Thymus (tissue), 14 donors: ENCODE measurements at places on chromosomes 6 and 20.

GRCh38 chr6:24922170-24922569, 13.6 kb downstream of the RIPOR2 start:
- no peak for DNase-seq

GRCh38 chr6:14903176-14904038, 342.5 kb upstream of the JARID2 start:
- no peak for DNase-seq

- no peak for DNase-seq
Measured at GRCh38 chr6:139336488-139336887, 38.0 kb downstream of the CITED2 start.

DNA sequence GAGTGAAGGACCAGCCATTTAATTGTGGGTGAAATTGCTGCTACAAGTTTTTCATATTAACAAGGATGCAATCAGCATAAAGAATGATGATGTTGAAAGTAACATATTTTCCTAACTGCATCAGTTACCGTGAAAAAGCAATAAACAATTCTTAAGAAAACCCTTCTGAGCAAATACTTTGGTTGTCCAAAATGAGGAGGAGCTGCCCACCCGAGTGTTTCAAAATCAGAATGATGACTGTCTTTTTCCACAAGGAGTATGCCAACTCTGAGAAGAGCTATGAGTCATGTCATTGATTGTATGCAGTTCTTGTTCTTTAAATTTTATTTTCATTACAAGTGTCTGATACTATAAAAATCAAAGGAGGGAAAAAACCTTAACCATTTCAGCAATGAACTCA, 470.5 kb downstream of the COL12A1 start:
- no peak for DNase-seq

GRCh38 chr6:43810965-43811732, 41.1 kb downstream of the VEGFA start:
- no peak for DNase-seq

GRCh38 chr20:37265152-37265551, 3.5 kb upstream of the GHRH start:
- DNase-seq: no peak

- no peak for DNase-seq
Measured at GRCh38 chr6:63493557-63493956, 78.7 kb upstream of the LOC128125822 start.

DNA sequence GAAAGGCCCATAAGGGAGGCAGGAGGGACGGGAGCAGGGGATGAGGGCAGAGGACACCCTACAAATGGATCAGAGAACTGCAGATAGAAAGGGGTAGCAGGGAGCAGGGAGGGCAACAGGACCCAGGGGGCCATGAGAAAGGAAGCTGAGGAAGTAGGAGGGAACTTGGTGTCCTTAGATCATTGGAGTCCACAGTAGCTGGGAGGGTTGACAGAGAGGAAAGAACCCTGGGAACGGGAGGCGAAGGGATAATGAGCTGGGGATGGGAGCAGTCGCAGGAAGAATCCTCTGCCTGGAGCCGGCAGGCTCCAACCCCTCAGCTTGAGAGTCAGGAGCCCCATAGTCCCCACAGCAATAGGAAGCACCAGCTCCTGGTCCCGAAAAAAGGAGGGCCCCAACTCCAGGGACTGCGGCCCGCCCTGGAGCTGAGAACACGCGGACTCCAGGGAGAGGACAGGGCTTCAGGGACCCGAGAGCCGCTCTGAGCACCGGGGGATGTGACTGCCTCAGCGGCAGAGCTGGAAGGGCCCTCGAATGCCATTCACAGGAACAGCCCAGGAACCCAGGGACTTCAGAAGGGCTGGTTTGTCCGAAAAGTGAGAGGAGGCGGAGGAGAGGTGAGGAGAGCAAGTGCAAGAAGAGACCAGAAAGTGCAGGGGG, 32.7 kb downstream of the HLA-A start:
- DNase-seq: no peak

DNA sequence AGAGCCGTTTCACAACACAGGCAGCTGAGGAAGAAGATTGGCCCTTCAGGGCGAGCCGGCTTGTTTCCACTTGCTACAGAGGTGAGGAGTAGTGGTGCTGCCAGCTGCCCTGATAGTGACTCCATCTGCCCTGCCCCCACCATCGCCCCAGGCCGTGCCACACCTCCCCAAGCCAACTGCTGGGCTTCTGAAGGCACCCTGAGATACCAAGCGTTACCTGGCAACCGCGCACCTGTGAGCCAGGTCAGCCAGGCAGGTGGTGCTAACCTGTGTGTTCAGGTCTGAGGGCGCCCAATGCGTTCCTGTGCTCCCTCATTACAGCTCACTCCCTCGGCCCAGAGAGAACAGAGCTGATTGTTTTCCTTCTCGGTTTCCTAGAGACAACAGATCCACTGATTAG, 299.1 kb upstream of the ID4 start:
- DNase-seq: no peak

DNA sequence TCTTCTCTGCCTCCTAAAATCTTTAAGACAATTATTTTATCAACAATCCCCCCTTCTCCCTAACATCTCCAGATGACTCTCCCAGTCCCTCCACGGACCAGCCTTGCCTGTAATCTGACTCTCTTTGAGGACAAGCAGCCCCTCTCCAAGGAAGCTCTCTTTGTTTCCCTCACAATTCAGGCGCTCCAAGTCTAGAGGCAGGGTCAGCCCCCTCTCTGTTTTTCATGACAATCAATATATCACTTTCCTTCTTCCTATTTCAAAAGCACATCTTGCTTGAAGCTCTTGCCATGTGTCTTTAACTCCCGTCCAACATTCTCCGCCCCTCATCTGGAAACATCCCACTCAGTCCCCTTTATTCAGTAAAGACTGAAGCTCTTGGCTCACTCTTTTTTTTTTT, 393.4 kb upstream of the SULF2 start:
- no peak for DNase-seq

GRCh38 chr6:25750906-25751305, 3.6 kb upstream of the SLC17A4 start:
- no peak for DNase-seq

GRCh38 chr20:39248171-39248861, 286.2 kb downstream of the DHX35 start:
- no peak for DNase-seq

GRCh38 chr6:14863902-14864850, 381.7 kb upstream of the JARID2 start:
- no peak for DNase-seq

GRCh38 chr6:170229851-170230519, 60.9 kb downstream of the DLL1 start:
- no peak for DNase-seq

GRCh38 chr20:47533518-47534062, 31.9 kb downstream of the NCOA3 start:
- DNase-seq: no peak

DNA sequence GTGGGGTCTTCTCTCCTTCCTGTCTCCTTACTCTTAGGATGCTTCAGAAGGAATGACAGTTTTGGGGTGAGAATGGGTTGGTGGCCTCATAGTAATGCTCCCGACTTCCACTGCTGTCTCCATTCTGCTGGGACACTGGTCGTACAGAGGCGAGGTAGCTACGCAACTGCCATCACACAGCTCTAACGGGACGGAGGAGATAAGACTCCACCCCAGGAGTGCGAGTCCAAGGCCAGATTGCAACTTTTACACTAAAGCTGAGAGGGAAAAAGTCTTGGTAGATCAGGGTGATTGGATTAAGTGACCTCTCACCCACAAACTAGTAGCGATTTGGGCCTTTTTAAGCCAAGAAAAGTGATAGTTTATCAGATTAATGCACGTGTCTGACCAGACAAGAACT, 1.8 kb upstream of the PRR18 start:
- no peak for DNase-seq

GRCh38 chr6:79614326-79615305, 16.5 kb upstream of the SH3BGRL2 start:
- no peak for DNase-seq

DNA sequence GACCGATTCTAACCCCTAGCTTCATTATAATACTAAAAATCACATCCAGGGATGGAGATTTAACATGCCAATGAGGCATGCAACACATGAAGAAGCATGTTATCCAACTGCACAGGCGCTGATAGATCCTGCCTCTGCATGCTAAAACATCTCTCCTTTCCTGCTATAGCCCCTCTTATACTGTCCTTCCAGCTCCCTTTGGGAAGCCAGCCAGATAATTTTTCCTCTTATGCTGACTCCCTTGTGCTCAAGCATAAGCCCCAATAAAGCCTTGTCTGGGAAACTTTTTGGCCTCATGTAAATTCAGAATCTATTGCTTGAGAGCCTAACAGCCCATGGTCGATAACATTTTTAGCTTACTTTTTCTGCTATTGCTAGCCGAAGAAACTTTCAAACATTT, 404.3 kb downstream of the EPM2A start:
- DNase-seq: no peak

DNA sequence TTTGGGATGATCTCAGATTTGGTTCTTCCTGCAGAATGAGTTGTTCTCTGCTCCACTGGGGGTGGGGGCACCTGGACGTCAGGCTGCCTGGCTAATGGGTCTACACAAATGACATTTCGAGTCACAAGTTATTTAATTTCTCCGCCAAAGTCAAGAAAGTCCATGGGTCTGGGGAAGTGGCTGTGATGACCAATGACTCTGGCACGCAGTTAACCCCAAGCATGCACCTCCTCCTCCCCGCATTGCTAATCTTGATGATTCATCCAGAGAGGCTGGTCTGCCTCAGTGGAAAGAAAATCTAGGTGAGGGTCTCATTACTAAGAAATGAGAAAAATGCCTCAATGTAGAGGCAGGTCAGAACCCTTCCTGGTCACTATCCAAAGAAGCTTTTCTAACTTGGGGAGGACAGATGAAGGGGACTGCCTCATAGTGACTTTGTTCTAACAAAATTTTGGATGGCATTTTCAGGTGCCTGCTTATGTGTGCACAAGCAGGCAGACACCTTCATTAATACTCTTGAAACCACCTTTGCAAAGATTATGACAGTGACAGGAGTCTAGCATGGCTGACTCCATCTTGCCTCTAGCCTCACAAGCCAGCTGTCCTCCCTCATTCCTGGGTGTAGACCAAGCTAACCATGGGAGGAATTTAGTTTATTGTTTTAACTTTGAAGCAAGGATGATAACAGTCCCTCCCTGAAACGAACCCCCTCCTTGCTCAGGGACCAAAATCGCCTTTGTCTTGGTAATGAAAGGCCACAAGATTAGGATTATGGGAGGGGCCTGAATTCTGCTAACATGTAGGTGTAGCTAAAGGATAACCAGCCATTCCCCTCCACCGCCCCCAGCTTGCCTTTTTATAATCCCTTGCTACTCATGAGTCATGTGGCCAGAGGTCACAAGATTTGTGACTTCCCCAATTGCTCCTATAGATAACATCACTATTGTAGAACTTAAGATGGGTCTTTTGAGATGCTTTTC, 98.6 kb upstream of the MRPS10 start:
- DNase-seq: no peak

DNA sequence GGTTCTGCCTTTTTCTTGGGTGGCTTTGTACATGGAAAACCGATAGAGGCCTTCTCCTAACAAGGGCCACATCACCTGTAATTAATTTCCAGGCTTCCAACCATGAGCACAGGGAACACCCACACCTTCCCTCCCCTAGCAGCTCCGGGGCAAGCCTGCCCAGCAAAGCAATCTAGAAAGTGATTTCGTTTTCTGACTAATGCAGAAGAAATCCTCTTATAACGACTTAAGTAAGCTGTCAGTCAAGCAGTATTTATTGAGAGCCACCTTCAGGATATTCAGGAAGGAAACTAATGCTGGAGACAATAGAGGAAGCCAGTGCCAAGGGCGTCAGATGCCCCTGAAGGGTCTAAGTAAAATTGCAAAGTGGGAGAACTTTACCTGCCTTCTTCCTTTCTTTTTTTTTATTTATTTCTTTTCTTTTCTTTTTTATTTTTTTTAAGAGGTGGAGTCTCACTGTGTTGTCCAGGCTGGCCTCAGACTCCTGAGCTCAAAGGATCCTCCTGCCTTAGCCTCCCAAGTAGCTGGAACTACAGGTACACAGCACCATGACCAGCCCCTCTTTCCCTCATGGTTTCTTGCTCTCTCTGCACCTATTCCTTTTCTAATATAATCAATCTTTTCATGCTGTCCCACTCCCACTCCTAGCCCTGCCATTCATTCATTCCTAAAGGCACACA, 67.5 kb upstream of the MBOAT1 start:
- no peak for DNase-seq

GRCh38 chr6:41358503-41358902, 23.1 kb downstream of the NCR2 start:
- DNase-seq: no peak

DNA sequence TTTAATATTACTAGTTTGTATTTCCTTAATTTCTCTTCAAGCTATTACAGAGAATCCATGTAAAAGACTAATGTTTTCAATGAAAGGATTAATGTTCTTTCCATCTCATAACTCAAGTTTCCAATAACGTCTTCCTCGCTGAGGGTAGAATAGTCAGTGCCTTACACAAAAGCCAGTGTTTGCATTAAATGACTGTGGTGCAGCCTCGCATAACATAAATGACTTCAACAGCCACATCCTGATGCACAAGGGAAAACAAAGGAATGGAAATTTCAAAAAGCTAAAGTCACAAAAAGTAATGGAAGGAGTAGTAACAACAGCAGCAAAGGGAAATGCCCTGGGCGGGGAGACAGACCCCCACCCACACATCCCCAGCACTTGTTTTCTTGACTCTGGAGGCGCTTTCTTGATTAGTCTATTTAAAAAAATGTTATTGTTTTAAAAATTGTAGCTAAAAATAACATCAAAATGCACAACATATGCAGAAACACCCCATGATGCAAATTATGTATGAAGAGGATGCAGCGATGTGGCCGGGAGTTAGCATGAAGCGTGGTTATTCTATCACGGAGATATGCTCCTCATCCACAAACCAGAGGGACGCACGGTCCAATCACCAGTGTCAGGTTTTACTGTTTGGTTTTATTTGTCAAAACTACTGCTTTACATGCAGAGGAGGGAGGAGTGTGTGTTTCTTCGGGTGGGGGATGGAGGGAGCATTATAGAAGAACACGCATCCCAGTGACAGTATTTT, 228.6 kb downstream of the GMPR start:
- no peak for DNase-seq

DNA sequence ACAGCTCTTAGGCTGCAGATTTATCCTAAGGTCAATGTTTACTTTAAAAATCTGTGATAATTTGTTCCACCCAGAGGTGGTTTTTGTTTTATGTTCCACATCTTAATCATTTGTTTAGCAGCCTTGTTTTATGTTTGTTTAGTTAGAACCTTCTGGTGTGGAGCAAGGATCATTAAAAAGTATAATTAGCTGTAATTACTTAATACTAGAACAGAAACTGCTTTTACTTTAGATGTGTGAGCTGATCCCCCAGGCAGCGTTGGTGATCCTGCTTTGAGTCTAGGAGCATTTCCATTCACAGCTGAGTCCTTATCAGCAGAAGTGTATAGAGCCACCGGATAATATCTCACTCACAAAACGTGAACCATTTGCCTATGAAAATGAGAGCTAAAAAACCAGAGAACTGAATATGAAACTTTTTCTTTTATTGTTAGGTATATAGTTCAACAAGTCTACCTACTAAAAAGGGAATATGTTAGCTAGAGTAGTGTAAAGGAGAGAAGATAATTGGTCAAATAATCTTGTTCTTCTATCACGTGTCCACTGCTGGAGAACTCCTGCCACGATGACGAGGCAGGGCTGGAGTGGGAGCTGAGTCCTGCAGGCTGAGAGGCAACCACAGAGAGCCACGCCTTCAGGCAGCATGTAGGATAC, 78.5 kb downstream of the TRMT11 start:
- DNase-seq: no peak

- DNase-seq: no peak
Measured at GRCh38 chr6:71268735-71269437, 19.7 kb upstream of the OGFRL1 start.

- DNase-seq: no peak
Measured at GRCh38 chr20:9488063-9488462, 26.3 kb upstream of the LAMP5 start.
